ENCODE measurements at places on chromosomes 1 and 21. TPM values are rescaled to one million over a fixed set of nuclear protein-coding genes. Genes with fewer than 3 reads are reported as not detected.

The OR2T11 gene
- total RNA-seq: not detected

The CALML6 gene
- total RNA-seq: not detected

The NAV1 gene
- total RNA-seq: 17.1 TPM

The TMEM269 gene
- total RNA-seq: not detected

The ORC1 gene
- total RNA-seq: 0.45 TPM

The CFAP74 gene
- not detected for total RNA-seq

The KCND3 gene
- total RNA-seq: 0.30 TPM

The FOXO6 gene
- not detected for total RNA-seq

All from renal cortical epithelial cell (primary cell).